M059J (cell line): ENCODE measurements at places on chromosomes 6 and 20.

- no peak for DNase-seq
Observed at GRCh38 chr6:92827104-92827503, 592.3 kb downstream of the EPHA7 start.

GRCh38 chr6:100366419-100366818, 98.3 kb downstream of the SIM1 start:
- DNase-seq: peak; percentile 74

DNA sequence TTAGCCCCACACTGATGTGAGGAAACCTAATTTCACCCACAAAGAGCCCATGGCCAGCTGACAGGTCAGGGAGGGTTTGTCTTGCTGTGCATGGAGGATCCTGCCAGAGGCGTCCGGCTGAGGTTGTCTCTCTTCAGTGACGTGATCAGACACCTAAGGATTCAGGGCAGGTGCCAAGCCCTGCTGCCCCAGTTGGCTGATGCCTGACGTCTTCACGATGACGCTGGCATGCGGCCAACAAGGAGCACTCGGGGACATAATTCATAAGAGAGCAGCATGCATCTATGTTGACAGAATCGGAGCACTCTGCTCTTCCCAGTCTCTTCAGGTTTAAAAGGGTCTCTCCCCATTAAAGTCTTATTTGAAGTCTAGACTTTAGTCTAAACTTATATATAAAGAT, 47.8 kb downstream of the PSMB1 start:
- DNase-seq: no peak

DNA sequence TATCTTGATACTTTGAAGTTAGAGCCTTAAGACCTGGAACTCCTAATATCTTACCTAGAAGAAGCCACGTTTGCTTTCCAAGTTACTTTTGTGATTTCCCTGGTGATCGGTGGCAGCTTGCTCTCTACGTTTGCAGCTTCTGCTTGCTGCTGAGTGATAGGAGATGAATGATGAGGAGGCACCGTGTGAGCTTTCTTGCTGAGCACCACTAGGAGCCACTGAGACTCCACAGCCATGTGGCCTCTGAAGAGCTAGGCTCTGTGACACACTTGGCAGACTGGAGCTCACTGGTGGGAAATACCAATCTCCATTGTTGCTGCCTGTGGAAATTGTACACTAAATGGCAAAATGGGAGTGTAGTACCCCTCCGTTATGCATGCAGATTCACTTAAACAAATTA, 161.8 kb downstream of the IBTK start:
- no peak for DNase-seq

- DNase-seq: no peak
Observed at GRCh38 chr20:52565614-52566013, 374.0 kb upstream of the ZFP64 start.

GRCh38 chr6:11585426-11586016, 48.0 kb downstream of the TMEM170B start:
- peak; percentile 76 for DNase-seq

GRCh38 chr6:27370391-27370790, 18.2 kb upstream of the ZNF391 start:
- peak; percentile 76 for DNase-seq

DNA sequence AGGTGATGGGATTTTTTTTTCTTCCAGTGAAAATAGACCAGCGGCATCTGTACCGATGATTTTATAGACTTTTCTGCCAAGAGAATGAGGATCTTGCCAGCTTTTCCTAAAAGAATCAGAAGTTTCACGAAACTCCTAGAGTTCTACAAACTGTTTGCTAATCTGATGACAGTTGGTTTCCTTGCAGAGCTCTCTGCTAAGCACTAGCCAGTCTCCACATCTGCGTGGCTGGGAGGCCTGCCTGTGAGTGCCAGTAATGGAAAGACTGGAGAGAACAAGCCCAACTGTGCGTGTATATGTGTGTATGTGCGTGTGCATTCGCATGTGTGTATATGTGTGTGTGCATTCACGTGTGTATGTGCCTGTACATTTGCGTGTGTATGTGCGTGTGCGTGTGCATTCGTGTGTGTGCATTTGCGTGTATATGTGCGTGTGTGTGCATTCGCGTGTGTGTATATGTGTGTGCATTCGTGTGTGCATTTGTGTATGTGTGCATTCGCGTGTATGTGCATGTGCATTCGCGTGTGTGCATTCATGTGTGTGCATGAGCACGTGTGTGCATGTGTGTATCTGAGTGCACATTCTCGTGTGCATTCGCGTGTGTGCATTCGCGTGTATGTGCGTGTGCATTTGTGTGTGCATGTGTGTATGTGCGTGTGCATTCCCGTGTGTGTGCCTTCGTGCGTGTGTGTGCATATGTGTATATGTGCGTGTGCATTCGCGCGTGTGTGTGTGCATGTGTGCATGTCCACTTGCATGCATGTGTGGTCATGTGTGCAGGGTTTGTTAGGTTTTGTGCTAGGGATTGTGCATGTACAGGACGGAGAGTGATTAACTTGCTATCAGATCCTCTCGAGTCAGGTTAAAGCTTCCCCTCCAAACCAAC, 379.4 kb downstream of the TAF4 start:
- no peak for DNase-seq

DNA sequence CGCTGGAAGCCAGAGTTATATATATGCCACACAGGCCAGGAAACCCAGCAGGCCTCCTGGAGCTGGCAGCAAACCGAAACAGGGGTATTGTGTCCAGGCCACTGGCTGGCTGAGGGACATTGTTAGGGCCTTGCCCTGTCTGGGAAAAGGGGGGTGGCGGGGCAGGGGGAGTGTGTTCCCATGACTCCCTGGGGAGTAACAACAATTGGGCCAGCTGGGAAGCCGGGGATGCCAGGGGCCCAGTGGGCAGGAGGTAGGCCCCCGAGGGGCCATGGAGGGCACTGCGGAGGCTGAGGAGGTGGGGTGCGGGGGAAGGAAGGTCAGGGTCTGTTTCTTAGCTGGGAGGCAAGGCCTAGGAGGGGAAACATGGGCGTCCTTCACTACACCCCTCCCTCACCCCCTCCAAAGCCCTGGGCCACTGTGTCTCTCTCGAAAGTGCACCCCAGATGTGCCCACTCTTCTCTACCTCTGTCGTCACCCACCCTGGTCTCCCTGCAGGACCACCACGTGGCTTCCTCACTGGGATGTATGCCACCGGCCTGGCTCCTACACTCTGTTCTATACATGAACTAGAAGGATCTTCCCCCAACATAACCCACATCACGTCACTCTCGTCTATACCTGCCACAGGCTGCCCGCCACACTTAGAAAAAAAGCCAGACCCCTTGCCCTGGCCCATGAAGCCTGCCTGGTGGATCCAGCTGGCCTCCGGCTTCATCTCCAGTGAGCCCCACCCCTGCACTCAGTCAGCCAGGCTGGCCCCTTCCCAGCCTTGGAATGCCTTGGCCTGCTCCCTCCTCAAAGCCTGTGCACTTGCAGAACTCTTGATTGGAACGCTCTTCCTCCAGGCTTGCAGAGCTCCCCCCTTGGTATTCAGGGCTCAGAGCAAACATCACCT, 7.8 kb upstream of the E2F1 start:
- DNase-seq: no peak
